ENCODE measurements at places on chromosomes 5 and 9.

DNA sequence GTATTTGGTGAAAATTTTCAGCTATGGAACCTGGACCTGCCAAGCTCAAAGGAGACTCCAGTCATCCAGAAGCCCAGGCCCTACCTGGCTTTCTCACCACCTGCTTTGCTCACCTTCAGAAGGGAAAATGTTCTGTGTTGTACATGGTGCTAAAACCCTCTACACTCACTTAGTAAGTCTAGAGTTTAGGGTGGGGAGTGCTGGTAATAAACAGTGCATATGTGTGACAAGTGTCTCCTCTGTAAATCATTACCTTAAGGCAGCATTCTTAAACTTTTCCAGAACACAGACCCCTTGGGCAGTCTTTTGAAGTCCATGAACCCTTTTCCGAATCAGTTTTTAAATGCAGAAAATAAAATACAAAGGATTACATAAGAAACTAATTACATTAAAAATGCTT, 248.8 kb upstream of the PIK3R1 start:
- no peak for DNase-seq

DNA sequence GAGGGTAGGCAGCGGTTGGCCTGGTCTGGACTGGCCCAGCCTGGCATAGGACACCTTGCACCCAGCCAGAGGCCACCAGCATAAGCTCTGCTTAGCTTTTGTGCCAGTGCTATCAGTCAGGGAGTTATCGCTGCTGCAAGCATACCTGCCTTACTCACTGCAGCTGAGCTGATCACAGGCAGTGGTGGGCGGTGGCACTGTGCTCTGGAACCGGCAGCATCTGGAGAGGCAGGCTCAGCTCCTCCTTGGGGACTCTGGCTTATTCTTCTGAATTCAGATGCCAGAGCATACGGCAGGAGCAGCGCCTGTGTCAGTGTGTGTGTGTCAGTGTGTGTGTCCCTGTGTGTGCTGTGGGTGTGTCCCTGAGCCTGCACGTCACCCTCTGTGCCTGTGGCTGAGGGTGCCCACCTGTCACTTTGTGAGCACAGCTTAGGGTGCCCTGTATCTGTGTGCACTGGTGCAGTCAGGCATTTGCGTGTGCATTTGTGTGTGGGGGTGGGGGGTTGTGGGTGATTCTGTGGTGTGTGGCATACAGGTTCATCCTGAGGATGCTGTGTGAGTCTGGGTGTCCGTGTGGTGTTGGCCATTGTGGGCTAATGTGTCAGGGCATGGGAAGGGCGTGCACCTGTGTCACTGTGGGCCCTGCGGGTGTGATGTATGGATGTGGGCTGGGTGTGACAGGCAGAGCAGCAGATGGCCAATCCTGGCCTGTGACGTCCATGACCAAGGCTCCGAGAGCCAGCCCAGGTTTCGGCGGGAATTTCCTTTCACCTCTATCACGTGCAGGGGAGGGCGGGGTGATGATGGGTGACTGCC, 23.5 kb downstream of the LMX1B start:
- no peak for DNase-seq

- no peak for DNase-seq
These were observed 14.2 kb downstream of the RUFY1 start for GRCh38 chr5:179564526-179564925.

DNA sequence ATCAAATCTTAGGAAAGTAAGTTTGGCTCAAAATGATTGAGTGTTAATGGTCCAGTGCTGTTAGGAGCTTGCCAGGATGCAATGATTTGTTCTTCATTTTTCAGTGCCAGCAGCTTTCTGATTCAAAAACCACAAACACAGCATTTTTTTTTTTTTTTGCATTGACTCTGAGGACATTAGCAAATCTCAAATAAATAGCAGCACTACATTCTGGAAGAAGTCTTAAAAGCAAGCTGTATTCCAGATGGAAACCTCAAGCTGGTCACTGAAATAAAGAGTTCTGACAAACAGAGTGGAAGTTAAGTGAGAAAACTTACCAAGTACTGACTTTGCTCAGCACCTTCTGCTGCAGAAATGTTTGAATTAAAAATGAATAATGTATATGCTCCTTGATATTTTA, 1653.1 kb upstream of the CDH9 start:
- DNase-seq: no peak

GRCh38 chr5:61381968-61382367, 49.9 kb downstream of the ZSWIM6 start:
- no peak for DNase-seq

DNA sequence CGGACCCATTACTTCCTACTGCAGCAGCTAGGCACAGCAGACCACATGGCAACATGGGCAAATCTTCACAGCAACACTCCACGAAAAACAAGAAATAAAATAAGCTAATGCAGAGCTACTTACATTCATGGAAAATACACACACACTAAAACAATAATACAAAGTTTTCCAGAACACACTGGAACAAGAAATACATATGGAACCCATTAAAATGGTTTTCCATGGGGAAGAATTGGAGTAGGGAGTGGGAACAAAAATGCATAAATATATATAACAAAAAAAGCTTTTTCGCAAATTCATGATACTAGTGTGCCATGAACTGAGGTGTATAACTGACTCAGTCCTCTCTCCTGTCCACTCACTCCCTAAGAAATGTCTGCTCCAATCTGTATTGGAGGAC, 8.3 kb downstream of the ADAMTS12 start:
- DNase-seq: no peak

DNA sequence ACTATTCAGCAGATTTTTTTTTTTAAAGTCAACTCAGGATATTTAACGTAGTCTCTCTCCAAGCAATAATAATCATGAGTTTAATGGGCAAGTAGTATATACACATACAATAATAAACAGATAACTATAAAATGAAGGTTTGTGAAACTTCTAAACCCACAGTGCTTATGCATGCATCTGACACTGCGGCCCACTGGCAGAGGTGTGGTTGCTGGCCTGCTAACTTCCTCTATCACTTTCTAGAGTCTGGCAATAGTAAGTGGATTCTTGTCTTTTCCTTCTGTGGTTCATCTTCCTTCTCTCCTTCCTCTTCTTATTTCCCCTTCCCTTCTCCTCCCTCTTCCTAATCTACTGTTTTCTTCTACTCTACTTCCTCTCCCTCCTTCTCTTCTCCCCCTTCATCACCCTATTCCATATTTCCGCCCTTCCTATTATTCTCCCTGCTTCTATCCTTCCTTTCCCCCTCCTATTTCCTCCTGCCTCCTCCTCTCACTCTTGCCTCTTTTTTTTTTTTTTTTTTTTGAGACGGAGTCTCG, 18.6 kb upstream of the AGXT2 start:
- DNase-seq: no peak

DNA sequence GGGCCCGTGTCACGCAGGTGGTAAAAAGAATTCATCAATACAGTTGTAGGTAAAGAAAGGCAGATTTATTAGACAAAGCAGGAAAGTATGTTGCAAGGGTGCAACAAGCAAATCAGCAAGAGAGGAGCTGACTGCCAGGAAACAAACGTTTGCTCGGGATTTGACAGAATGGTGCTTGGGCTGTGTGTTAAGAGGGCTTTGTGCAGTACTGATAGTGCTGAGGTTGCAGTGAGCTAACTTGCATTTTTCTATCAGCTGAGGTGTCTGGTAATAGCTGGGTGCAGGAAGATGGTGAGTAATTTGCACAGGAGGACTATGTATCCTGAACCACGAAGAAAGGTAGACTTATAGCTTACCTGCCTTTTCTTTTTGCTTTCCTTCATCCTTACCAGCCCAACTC, 3.9 kb upstream of the RARS1 start:
- no peak for DNase-seq

- DNase-seq: no peak
These were observed 368.2 kb downstream of the TMEM161B start for GRCh38 chr5:87900419-87900818.

DNA sequence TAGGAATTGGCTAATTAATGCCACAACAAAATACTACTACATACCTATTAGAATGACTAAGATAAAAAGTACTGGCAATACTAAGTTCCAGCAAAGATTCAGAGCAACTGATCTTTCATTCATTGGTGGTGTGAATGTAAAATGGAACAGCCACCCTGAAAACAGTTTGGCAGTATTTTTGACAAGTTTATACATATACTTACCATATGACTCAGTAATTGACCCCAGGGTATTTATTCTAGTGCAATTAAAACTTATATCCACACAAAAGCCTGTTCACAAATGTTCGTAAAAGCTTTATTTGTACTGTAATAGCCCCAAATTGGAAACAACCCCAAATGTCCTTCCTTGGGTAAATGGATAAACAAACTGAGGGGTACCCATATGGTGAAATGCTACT, 270.8 kb upstream of the ACTBL2 start:
- DNase-seq: no peak

- DNase-seq: no peak
These were observed 87.4 kb downstream of the NRG2 start for GRCh38 chr5:139955616-139956273.

DNA sequence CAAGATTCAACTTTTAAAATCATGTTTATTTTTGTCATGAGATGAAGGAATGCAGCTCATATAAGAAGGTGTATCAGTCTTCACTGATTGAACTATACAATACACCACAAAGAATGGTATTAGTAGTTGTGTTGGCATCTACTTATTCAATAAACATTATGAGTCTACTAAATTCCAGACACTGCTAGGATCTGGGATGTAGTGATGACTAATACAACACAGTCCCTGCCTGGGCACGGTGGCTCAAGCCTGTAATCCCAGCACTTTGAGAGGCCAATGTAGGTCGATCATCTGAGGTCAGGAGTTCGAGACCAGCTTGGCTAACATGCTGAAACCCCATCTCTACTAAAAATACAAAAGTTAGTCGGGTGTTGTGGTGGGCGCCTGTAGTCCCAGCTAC, 171.4 kb upstream of the NFIB start:
- DNase-seq: no peak

DNA sequence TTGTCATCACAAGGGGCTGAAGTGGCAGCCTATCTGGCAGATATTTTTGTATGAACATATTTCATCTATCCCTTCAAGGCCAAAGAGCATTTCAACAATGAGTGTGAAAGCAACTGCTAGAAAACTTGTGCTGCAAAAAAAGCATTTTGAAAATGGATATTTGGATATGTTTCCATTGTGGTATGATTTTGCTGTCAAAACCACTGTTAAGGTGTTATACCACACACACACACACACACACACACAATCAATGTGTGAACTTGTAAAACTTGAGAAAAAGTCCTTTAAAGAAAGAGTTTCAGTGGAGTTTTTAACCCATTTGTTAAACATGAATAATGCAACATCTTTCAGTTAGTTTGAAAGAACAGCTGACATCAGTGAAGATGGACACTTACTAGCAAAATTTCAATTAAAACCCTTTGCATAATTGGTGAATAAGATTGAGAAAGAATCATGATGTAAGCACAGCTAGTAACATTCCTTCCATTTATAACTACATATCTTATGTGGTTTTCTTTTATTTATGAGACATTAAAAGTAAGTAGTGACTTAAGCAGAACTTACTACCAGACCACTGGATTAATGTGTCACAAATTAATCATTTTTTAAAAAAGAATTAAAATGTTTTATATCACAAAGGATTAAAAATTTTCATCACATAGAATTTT, 182.6 kb upstream of the GNA14 start:
- no peak for DNase-seq

DNA sequence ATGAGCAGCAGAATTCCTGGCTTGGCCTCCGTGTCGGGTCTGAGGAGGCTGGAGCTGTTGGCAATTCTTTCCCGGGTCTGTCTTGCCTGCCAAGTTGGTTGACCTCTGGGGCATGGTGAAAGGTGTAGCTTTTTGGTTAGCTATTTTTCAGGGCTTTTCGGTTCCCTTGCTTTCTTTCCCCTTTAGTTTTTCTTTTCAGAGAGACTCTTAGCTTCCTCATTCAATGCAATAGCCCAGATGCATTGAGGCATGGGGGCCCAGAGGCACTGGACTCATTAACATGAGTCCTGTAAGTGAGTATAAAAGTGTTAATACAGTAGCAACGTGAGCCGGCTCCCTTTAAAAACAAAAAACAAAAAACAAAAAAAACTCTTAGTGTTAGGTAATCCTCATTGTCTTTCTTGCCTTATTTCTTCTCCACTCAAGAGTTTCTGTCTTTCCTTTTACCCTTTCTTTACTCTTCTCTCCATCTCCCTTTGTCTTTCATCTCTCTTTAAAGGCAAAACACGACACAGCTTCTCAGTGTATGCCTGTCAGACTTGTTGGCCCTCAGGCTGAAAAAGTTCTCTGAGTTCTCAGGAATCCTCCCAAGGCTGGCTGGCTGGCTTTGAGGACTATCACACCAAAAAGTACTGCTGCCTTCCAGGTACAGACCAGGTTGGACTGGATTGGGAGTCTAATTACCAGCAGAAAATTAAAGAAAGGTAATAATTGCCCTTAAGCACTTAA, 289.9 kb upstream of the TUT7 start:
- DNase-seq: no peak

- DNase-seq: no peak
These were observed 430.6 kb downstream of the PIK3R1 start for GRCh38 chr5:68646144-68646543.

- DNase-seq: no peak
These were observed 22.0 kb downstream of the ANKHD1 start for GRCh38 chr5:140423609-140424008.

DNA sequence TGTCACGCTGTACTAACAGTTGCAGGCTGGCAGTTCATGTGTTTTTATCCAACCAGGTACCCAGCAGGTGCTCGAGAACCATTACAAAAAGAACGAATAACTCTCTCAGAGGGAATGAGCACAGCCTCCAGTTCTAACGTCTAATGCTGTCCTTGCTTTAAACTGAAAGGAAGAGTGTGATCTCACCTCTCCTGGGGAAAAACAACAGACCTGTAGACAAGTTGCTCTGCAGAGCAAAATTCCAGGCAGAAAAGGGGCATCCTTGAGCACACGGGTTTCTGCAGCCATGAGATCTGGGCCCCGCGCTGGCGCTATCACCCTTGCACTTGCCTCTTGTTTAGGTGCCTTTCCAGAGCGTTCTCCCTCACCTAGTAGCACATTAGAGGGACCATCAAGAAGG, 92.5 kb upstream of the DNAH5 start:
- DNase-seq: no peak

GRCh38 chr5:10580531-10581423, 16.9 kb downstream of the ANKRD33B start:
- no peak for DNase-seq

GRCh38 chr5:3599226-3600105, 3.8 kb downstream of the IRX1 start:
- no peak for DNase-seq

DNA sequence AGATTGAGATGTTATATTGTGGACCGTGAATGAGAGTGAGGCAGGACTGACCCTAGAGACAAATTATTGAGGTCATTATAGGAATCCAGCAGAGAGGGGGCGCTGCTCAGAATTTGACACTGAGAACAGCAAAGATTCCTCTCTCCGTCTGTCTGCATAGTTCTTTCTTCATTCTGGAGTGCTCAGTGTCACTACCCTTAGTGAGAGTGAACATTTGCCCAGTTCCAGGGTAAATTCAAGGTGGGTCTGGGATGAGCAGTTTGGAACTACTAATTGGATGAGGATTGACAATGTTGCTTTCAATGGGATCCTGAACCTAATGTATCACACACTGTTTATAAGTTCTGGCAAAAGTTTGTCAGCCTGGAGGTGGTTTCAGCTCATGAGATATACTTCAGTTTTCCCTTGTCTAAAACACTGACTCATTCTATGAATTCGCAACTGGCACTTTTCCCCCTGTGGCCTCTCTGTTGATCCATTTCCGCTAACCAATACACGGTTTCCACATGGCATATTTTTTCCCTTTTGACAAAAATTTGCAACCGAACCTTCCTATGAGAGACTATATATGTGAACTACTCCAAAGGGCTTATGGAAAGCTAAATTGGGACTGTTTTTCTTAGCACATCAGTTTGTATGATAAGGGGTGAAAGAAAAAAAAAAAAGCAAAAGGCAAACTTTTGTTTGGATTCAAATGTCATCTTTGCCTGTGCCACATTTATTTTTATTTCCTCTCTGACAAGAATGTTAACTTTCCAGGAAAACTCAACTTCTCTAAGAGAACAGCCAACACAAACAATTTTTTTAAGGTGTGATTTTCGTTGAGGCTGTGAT, 1240.7 kb upstream of the WWC1 start:
- no peak for DNase-seq
